Stimulated activated CD4-positive, alpha-beta T cell treated with anti-CD3 and anti-CD28 coated beads, TNF-alpha, amount 100 ng/mL, for 4 hours (primary cell): ENCODE measurements at places on chromosomes 6 and 20.

GRCh38 chr6:138577151-138577915, 78.0 kb upstream of the NHSL1 start:
- no peak for DNase-seq

DNA sequence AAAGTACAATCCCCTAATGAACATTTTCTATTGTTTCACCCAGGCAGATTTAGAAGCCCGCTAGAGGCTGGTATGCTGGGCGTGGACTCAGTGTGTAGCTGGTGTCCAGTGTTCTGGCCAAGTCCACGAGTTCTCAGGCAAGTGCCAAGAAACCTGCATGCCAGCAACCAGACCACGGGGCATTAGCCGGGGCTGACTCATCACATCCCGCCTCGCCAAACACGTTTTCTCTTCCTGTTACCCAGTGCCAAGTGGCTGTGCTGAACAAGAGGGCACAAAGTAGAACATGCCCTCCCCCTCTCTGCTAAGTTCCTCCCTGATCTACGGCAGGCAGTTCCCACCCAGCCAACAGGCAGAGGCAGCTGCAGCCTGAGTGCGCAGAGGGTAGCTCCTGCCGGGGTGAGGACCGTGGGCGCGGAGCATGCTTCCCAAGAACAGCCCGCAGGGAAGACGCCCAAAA, 29.6 kb downstream of the RAMACL start:
- DNase-seq, result no peak

DNA sequence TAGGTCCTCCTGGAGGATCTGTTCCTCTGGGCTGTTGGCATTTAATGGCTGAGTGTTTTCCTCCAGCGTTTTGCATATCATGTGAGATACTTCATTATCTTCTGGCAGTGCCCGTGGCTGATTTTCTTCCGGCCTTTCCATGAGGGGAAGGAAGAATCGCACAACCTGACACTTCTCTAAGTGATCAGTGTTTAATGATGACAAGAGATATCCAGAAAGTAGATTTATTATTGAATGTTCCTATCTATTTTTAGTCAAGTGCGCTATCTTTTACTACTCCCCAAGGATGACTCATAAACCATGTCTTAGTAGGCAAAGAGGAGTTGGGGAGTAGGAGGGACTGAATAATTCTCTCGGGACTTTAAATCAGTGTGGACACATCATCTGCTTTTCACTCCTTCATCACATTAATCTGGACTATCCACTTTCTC, 149.7 kb downstream of the PLCB4 start:
- DNase-seq, result no peak

GRCh38 chr6:148346681-148347440, 4.2 kb downstream of the SASH1 start:
- no peak for DNase-seq

DNA sequence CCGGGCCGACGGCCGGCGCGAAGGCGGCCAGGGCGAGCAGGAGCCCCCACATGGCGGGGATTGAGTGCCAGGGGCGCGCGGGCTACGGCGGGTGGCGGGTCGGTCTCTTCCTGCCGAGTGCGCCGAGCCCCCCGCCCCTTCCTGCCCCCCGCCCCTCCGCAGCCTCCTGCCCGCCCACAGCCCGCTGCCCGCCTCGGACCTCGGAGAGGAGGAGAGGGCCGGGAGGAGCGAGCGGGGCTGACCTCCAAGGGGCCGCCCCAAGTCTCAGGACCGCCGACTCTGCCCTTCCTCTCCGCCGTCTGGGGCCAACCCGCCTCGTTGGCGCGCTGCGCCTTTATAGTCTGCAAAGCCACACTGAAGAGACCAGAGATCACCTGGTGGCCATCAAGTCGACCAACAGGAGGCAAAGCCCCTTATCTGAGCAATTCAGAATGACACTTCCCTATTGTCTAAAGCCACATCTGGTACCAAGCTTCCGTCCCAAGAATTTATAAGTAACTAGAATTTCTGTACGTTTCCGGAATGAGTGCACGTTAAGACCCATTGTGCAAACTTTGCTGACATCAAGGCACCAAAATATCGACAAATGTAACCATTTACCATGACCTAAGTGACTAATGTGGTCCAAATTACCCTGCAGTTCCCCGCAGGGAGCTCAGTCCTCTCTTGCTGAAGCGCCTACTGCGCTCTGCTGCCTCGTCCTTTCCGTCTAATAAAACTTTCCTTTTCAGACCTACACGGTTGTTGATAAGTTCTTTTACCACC, at the start of gene CPXM1:
Gene CPXM1 (minus strand): TSS at position 107 of the 765 bp plus-strand sequence. CDS start 55 bp downstream, at position 52.
- no peak for DNase-seq

GRCh38 chr20:17523326-17523725, 7.9 kb downstream of the BFSP1 start:
- no peak for DNase-seq
